ENCODE measurements at places on chromosomes 2 and 18. TPM values are rescaled to one million over a fixed set of nuclear protein-coding genes. Genes with fewer than 3 reads are reported as not detected.
A peak's percentile ranks its signal among the peaks of the same experiment; 100 is the strongest.

The LIMS4 gene
- not detected for total RNA-seq

DNA sequence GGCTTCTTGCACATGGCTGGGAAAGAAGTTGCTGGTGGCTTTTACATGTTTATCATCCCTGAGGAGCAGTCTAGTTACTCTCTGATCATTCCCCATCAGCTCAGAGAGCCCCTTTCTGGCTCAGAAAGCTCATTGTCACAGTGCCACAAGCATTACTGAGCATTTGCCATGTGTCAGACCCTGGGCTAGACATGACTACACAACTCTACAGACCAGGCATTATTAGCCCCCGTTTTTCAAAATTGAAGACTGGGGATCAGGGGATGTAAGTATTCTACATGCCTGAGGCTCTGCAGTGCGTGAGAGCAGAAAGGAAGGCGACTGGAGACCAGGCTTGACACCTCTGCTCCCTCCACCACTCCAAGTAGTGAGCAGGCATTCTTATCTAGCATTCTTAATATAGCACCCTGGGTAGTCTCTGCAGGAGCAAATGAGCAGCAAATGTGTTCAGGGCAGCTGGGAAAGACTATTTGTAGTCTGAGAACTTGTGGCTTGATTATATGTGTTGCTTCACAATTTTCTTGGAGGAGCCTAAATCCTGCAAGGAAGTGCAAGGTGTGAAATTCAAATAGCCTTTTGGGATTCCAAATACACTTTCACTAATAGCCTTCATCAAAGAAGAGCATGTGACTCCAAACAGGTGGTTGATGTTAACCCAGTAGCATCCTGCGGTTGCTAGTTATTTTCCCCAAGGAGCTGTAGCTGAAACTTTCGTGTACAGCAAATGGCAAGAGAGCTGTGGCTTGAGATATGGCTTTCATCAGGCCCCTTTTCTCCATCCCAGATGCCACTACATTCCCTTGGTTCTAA lies 143.2 kb downstream of the DDX1 start:
- DNase-seq = no peak

The MYO5B gene
- 0.34 TPM for total RNA-seq

- DNase-seq = no peak
Observed at GRCh38 chr18:58605027-58606020, 23.6 kb downstream of the ALPK2 start.

DNA sequence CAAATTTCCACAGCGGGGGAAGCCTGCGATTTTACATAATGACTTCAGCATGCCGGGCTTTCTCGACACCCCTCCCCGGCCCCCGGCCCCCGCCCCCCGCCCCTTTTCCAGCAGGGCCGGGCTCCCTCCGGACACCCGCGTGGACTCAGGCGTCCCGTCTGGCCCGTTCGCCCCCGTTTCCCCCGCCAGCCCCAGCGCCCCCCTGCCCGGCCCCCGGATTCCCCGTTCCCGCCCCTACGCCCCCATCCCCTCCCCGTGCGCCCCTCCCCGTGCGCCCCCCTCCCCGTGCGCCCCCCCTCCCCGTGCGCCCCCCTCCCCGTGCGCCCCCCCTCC lies 456 bp upstream of the NFATC1 start:
- no peak for DNase-seq

DNA sequence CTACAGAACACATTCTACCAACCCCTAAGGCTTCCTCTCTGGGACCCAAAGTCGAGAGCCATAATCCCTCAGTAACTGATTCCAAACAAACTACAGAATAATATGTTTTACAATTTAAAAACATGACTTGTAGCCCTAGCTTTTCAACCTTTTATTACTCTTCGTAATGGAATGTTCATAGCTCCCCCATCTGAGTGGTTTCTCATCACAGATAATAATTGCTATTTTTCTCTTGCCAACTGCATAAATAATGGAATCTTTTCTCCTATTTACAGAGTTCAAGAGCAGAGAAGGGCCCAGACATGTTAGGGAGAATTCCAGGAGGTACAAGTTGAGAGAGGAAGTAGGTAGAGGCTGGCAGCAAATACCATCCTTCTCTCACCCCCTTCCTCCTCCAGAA lies 59.9 kb upstream of the CERS6 start:
- no peak for DNase-seq

- no peak for DNase-seq
Observed at GRCh38 chr2:43745457-43745856, 28.4 kb upstream of the DYNC2LI1 start.

GRCh38 chr2:71614976-71615766 lies 161.8 kb downstream of the DYSF start:
- peak; percentile 51 for DNase-seq

Measured in uterus (tissue), 4 donors.